ENCODE measurements at places on chromosomes 5 and 9.

DNA sequence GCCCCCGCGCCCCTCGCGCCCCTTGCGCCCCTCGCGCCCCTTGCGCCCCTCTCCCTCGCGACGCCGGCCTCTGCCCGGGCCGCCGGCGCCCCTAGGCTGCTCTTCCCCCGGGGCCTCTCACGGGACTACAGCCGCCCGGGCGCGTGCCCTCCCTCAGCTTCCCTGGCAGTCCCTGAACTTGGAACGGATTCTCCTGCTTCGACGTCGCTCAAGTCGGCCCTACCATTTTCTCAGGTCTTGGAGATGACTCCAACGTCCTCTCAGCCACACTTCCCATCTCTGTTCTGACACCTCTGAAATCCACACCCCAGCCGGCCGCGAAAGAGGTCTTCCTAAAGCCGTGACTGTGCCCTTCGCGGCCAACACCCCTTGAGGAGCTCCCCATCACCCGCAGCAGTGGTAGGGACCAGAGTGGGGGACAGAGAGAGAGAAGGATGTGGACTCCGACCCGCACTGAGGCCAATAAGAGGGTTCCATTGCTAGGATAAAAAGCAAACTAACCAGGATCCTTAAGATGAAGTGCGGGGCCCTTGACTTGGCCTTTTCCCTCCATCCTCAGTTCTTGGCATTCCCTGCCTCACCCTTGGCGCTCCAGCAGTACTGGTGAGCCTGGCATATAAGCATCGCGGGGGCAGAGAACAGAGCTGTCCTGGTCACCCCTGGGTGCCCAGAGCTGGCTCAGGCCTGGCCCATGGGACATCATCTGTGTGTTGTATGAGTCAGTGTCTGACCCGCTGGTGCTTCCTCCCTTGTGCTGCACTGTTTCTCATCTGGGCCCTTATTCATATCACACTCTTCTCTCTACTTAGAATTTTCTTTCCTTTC is 38.6 kb upstream of the GARNL3 start:
- no peak for DNase-seq

DNA sequence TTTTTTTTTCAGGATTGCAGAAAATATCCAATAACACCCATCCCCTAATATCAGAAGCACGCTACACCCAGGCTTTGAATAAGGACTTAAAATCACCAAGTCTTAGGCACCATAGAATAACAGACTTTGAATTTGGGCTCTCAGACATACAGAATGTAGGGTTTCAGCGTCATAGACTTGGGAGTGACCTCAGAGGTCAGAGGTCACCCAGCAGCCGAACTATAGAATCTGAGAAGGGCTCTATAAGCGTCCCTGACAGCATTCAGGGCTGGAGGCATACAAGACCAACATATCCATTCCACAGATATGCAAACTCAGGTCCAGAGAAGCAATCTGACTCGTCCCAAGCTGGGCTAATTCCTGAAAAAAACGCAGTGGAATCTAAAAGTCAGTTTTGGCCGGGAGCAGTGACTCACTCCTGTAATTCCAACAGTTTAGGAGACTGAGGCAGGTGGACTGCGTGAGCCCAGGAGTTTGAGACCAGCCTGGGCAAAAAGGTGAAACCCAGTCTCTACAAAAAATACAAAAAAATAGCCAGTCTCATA is 34.7 kb downstream of the SLC6A7 start:
- DNase-seq = no peak

DNA sequence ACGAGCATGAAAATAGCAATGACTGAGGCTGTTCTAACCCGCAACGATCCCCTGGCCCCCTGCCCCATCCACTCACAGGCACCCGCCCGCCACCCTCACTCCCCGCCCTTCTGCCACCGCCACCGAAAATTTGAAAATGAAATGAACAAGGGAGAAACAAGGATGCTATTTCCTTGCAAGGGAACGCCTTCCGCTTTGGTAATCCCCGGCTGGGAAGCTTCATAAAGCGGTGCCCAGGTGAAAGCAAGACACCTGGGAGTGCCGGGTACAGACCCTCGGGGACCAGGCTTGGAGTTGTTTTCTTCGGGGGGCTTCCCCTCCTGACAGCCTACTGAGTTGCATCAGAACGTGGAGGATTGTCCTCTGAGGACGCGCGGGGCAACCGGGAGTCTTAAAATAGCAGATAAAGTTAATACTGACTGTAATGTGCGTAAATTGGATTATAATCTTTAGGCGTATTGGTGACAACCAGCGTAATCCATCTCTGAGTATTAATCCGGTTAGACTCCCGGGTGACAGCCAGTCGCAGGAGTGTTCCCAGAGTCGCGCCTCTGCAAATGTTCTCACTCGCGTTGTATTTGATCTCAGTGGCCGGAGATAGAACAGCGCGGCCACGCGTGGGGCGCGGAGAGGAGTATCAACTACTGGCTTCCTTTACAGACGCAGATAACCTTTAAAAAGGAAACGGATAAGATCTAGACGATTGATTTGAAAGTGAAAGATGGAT is 885 bp upstream of the MLLT3 start:
- peak; percentile 59 for DNase-seq

DNA sequence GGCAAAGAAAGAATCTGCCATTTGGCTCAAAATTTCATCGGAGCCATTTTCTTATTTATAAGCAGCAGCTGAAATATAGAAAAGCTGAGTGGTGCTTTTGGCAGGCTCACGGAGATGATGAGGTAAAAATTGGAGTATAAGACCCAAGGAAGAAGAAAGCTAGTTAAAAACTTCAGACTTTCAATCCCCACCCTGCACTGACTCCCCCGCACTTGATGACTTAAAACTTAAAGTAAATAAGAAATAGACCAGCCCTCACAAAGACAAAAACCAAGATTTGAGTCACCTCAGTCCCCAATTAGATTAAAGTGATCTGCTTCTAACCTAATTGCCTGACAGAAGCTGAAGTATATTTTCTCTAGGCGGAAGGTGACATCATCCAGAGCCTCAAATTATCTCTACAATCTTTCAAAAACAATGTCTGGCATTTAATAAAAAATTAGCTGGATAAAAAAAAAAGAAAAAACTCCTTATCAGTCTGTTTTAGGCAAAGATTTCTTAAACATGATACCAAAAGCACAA is 124.0 kb upstream of the PJA2 start:
- DNase-seq = no peak

GRCh38 chr9:5552301-5552700 is 42.0 kb downstream of the PDCD1LG2 start:
- DNase-seq = no peak

- DNase-seq = no peak
These were observed 68.7 kb downstream of the ACTL7B start for GRCh38 chr9:108786901-108787689.

- no peak for DNase-seq
These were observed 29.0 kb downstream of the MTMR12 start for GRCh38 chr5:32283539-32284377.

- no peak for DNase-seq
These were observed 25.6 kb downstream of the SLC12A2 start for GRCh38 chr5:128109138-128109537.

DNA sequence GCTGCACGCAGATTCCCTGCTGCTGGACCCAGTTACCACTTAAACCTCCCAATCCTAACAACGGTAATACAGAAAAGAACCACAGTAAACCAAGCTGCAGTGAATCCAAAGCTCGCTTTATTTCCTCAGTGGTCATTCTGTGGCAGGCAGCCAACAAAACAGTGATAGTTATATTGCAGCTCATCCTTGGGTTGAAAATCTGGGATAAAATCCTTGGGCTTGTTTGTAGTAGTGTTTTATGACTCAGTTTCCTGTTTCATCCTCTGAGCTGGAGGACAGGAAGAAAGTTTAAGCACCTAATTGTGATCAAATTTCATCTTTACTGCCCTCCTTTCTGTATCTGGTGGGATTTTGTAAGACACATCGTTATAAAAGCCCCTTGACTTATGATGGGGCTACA is 31.4 kb downstream of the HMGCR start:
- no peak for DNase-seq

All from activated T-cell treated with anti-CD3 and anti-CD28 coated beads, Interleukin-2, amount 50 U/mL, for 4 hours (primary cell).